NAMALWA (cell line): ENCODE measurements at places on chromosomes 5 and 9.

- no peak for DNase-seq
Measured at GRCh38 chr9:106403081-106403480, 459.9 kb upstream of the ZNF462 start.

DNA sequence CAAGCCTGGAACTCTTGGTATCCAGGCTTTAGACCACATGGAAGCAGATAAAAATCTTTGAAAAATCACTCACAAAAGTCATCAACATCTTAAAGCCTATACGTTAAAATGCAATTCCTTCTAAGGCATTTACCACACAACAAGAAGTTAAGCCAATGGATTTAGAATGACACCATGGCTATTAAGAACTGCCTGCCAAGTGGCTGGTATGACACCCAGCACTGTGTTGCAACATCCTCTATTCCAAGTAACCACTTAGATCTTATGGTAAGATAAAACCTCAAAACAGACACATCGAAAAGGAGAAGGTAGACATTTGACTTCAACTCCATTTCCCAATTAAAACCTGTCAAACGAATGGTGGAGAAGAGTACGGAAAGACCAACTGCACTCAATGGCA lies 344.2 kb upstream of the SLC30A5 start:
- no peak for DNase-seq

DNA sequence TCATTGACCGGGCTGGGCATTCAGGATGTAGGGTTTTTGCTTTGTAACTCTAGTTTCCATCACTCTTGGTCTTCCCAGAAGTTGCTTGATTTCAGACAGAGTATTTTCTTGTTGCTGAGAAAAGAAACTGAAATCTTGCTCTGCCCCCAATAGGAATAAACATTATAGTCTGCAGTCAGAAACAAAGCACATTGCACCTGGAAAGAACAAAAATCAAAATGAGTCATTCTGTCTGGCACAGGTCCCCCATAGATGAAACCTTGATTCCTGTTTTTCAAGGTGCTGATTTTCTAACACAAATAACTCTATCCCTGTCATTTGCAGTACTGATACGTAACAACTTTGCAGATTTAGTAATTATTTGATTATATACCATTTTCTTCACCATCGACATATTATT lies 232.1 kb downstream of the FBXO4 start:
- DNase-seq: no peak

DNA sequence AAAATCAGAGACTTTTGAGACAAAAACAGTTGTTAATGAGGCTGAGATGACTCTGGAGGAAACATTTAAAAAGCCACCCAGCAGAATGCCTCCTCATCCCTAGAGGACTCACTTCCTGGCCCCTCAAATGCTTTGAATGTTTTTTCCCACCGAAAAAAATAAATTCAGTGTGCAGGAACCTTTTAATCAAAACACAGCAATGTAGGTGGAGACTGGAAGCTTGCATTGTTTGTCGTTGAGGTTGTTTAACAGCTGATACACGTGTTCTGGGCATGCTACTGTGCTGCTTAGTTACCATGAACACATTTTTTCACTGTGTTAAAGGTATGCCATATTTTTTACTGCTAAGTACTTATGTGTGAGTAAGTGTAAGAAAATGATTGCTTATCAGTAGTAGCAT lies 65.7 kb upstream of the ADCY2 start:
- no peak for DNase-seq

DNA sequence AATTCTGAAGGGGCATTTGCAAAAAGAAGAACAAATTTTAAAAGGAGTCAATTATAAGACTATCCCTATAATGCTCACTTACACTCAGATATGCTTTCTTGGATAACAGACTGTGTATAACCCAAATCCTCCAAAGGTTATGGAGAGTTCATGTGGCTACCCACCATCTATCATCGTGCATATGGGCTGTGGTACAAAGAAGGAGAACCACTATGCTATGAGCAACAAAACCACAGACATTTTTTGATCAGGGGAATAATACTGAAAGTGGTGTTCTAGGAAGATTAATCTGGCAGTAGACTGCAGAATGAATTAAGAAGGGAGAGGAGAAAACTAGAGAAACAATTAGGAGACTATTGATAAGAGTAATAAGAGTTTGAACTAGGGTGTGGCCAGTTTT lies 16.8 kb downstream of the NR3C1 start:
- no peak for DNase-seq

DNA sequence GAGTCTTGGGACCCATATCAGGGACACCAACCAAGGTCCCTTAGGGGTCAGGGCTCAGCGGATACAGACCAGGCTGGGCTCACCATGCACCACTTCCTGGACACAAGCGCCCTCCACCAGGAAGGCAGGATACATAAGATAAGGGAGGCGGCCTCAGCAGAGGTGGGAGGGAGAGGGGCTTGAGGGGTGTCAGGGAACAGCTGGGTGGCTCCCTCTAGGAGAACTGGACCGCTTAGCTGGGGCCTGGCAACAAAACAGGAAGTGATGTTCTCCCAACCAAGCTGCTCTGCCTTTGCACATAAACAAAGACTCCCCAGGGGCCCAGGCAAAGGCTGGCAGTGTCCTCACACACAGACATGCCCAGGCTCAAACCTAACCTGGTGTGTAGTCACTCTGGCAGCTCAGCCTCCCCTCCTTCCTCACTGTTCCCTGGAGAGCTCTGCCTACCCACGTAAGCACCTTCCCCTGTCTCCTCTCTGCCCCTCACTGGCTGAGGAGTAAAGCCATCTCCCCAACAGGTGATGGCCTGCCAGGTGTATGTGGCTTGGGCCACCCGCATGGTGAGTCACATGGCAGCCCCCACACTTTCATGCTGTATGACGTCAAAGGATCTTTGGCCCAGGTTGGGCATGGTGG lies 5.8 kb upstream of the BICD2 start:
- DNase-seq: peak; percentile 58

DNA sequence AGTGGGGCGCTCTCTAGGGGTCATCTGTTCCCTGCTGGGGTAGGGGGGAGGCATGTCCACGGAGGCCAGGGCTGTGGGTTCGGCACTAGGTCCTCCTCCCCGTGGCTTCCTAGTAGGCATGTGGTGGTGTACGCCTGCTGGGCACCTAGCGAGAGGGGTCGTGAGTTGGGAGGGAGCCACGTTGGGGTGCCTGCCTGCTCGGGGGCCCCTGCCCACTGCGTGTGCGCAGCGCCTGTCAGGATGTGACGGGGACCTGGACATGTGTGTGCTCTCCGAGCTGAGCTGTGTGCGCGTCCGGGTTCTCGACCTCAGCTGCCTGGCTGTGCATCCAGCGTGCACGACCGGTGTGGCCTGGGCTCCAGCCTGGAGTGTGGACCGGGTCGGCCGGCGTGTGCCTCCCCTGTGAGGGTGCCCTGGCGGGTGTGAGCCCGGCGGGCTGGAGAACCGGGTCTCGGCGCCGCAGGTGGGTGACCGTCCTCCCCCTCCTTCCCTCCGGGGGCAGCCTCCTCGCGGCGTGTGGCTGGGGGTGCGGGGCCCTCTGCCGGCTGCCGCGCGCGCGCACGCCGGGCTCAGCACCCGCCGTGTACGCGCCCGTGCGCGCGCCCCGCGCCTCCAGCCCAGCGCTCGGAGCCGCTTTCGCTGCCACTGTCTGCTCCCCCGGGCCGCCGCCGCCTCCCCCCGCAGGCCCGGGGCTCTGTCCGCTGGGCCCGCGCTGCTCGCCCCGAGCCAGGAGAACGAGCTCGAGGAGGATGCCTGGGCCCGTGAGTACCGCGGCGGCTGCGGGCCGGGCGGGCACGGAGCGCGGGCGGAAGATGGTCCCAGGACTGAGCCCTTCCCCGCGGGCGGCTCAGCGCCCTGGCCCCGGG lies at the start of gene PRR7:
TSS of gene PRR7 (plus strand) at position 615 of the 866 bp plus-strand sequence. CDS start 8,254 bp downstream, outside the sequence.
- DNase-seq: peak; percentile 71

- DNase-seq: no peak
Measured at GRCh38 chr9:35350827-35351549, 138.9 kb upstream of the RUSC2 start.
